ENCODE measurements at places on chromosomes 1 and 21. TPM values are rescaled to one million over a fixed set of nuclear protein-coding genes. Genes with fewer than 3 reads are reported as not detected.
A peak's percentile ranks its signal among the peaks of the same experiment; 100 is the strongest.

DNA sequence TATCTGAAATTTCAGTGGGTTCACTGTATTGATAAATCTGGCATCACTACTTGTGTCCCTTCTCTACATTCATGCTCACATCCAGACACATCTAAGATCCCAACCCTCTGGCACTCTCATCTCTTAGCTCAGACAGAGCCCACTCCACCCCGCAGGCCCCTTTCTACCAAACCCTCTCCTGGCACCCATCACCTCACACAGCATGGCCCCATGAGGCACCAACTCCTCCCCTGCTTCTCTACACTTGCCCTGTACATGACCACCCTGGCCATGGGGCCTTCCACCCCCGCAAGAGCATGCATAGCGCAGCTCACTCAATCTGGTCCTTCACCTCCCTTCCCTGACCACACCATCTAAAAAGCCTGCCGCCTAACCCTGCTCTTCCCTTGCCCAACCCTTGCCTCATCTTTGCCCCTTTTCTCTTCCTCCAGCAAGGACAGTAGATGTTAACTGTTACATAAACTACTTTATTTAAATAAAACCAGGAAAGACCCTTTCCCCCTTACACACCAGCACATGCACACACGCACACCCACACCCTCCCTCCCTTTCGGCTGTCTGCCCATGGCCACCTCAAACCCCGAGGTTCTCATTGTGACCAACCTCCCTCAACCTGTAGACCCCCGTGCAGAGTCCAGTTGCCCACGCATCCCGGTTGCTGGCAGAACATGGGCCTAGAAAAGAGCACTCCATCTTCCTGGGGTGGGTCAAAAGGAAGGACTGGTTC lies 15.6 kb downstream of the SH3BP5L start:
- peaks cover 30% of the 10 kb centered on the region for H3K36me3 ChIP-seq
- no peak overlapping the region for H3K4me3 ChIP-seq
- no peak for DNase-seq
- no peak overlapping the region for H3K27ac ChIP-seq
- H3K27me3 ChIP-seq, result no peaks in the 10 kb centered on the region
- peaks cover 3% of the 10 kb centered on the region for H3K4me1 ChIP-seq

DNA sequence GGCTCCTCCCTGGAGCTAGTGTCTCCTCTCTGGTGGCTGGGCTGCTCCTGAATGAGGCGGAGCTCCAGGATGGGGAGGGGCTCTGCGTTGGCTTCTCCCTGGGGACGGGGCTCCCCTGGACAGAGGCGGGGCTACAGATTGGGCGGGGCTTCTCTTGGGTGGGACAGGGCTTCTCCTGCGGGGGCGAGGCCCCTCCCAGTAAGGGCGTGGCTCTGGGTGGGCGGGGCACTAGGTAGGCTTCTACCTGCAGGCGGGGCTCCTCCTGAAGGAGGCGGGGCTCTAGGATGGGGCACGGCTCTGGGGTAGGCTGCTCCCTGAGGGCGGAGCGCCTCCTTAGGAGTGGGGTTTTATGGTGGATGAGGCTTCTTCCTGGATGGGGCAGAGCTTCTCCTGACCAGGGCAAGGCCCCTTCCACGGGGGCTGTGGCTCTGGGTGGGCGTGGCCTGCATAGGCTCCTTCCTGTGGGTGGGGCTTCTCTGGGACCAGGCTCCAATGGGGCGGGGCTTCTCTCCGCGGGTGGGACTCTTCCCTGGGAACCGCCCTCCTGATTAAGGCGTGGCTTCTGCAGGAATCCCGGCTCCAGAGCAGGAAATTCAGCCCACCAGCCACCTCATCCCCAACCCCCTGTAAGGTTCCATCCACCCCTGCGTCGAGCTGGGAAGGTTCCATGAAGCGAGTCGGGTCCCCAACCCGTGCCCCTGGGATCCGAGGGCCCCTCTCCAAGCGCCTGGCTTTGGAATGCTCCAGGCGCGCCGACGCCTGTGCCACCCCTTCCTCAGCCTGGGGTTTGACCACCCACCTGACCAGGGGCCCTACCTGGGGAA lies 22.7 kb upstream of the ARF1 start:
- H3K27ac ChIP-seq, result no peak overlapping the region
- H3K27me3 ChIP-seq, result peaks cover 38% of the 10 kb centered on the region
- H3K4me1 ChIP-seq, result peaks cover 2% of the 10 kb centered on the region
- DNase-seq, result no peak
- no peak overlapping the region for H3K4me3 ChIP-seq
- no peaks in the 10 kb centered on the region for H3K36me3 ChIP-seq

- DNase-seq, result peak; percentile 59
- H3K4me1 ChIP-seq, result peaks cover 38% of the 10 kb centered on the region
- no peaks in the 10 kb centered on the region for H3K27me3 ChIP-seq
- no peaks in the 10 kb centered on the region for H3K36me3 ChIP-seq
- peak overlapping the region; percentile 44 for H3K27ac ChIP-seq
- H3K4me3 ChIP-seq, result no peak overlapping the region
Observed at GRCh38 chr1:205287767-205288559, 33.6 kb downstream of the NUAK2 start.

DNA sequence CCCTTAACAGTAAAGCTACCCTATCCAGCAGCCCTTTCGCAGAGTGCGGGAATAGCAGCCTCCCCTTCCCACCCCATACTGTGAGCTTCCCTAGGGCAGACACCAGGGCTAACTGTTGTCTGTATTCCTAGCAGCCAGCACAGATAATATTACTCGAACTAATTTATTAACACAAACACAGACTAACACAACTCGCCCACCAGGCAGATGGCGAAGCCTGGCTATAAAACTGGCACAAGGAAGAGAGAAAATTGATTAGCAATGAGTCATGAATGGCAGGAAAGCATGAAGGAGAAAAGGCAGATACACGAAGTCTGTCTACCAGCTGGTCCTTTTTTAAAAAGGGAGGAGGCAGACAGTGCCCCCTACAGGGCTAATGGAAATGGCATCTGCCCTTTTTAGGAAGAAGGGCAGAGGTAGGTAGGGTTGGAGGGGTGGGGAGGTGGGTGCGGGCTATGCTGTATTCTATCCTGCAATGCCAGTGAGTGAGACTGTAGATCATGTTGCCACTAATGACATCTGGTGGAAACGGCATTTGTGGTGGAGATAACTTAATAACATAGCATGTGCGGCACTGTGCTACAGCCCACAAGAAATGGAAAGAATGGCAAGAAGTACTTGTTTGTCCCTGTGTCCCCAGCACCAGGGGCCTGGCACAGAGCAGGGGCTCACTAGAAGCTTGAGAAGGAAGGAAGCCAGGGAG lies 30.6 kb upstream of the CTPS1 start:
- no peaks in the 10 kb centered on the region for H3K36me3 ChIP-seq
- peak overlapping the region; percentile 16 for H3K27ac ChIP-seq
- H3K4me3 ChIP-seq, result no peak overlapping the region
- no peaks in the 10 kb centered on the region for H3K27me3 ChIP-seq
- peaks cover 6% of the 10 kb centered on the region for H3K4me1 ChIP-seq
- DNase-seq, result peak; percentile 73

DNA sequence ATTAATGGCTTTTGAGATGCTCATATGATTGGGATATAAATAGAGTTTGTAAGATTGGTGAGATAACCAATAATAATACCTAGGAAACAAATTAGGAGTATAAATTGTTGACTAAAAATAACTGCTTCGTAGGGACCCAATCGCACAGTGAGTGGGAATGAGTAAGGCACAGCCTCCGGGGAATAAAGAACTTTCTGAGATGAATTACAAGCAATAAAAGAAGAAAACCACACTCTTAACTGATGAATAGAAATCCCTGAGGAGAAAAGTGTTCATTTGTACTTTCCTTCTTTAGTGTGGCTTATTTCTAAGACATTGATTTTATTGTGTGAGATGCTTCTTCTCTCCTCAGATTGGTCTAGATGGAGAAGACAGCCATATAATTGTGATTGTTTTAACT lies 443.4 kb upstream of the PRMT6 start:
- no peaks in the 10 kb centered on the region for H3K36me3 ChIP-seq
- no peaks in the 10 kb centered on the region for H3K4me1 ChIP-seq
- no peak overlapping the region for H3K4me3 ChIP-seq
- H3K27ac ChIP-seq, result no peak overlapping the region
- H3K27me3 ChIP-seq, result no peaks in the 10 kb centered on the region
- DNase-seq, result no peak

- DNase-seq, result no peak
- no peak overlapping the region for H3K27ac ChIP-seq
- no peaks in the 10 kb centered on the region for H3K4me1 ChIP-seq
- no peaks in the 10 kb centered on the region for H3K27me3 ChIP-seq
- H3K36me3 ChIP-seq, result no peaks in the 10 kb centered on the region
- H3K4me3 ChIP-seq, result no peak overlapping the region
Observed at GRCh38 chr1:195097316-195097715, 1510.9 kb downstream of the KCNT2 start.

GRCh38 chr1:24874056-24874455 lies 56.0 kb downstream of the RUNX3 start:
- DNase-seq, result no peak
- no peak overlapping the region for H3K4me3 ChIP-seq
- peaks cover 1% of the 10 kb centered on the region for H3K4me1 ChIP-seq
- H3K36me3 ChIP-seq, result no peaks in the 10 kb centered on the region
- H3K27me3 ChIP-seq, result peaks cover 37% of the 10 kb centered on the region
- H3K27ac ChIP-seq, result no peak overlapping the region

DNA sequence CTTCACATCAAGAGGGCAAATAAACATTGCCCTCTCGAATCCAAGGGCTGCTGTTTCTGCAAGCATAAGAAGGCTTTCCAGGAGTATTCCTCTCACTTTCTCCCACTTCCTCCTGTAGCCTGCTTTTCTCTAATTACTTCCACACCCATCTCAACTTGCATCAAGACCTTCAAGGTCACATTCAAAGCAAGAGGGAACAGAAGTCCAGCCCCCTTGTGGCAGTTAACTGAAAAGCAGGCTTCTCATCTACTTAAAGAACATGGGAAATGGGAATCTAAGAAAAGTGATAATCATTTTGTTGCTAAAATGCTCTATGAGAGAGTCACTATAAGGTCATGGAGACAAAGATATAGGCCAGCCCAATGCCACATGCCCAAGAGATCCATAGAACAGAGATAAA lies 874.4 kb downstream of the KCNT2 start:
- H3K27me3 ChIP-seq, result no peaks in the 10 kb centered on the region
- H3K4me1 ChIP-seq, result no peaks in the 10 kb centered on the region
- no peaks in the 10 kb centered on the region for H3K36me3 ChIP-seq
- no peak for DNase-seq

- no peak overlapping the region for H3K4me3 ChIP-seq
- H3K4me1 ChIP-seq, result no peaks in the 10 kb centered on the region
- H3K36me3 ChIP-seq, result no peaks in the 10 kb centered on the region
- DNase-seq, result no peak
Observed at GRCh38 chr1:206080026-206080820, 27.2 kb downstream of the RHEX start.

DNA sequence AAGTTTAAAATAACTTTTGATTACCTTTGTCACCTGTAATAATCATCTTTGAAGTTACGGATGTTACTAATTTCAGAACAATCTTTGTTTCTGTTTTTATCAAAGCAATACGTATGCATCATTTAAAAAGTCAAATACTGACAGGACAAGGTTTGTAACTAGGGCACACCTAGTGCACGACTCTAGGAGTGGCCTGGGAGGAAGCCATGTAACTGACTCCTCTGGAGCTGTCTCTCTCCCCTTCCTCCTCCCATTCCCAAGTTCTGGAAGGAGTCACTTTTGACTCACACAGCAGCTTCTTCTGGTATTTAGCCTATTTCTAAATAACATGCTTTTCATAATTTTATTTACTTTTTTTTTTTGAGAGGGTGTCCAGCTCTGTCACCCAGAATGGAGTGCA lies 11.8 kb upstream of the RAP1GAP start:
- H3K27me3 ChIP-seq, result no peaks in the 10 kb centered on the region
- DNase-seq, result peak; percentile 69
- peaks cover 15% of the 10 kb centered on the region for H3K36me3 ChIP-seq
- no peaks in the 10 kb centered on the region for H3K4me1 ChIP-seq
- no peak overlapping the region for H3K4me3 ChIP-seq

- no peaks in the 10 kb centered on the region for H3K4me1 ChIP-seq
- no peak overlapping the region for H3K4me3 ChIP-seq
- peaks cover 11% of the 10 kb centered on the region for H3K36me3 ChIP-seq
- no peak overlapping the region for H3K27ac ChIP-seq
- H3K27me3 ChIP-seq, result no peaks in the 10 kb centered on the region
Observed at GRCh38 chr1:186404454-186405051, 28.9 kb downstream of the ODR4 start.

DNA sequence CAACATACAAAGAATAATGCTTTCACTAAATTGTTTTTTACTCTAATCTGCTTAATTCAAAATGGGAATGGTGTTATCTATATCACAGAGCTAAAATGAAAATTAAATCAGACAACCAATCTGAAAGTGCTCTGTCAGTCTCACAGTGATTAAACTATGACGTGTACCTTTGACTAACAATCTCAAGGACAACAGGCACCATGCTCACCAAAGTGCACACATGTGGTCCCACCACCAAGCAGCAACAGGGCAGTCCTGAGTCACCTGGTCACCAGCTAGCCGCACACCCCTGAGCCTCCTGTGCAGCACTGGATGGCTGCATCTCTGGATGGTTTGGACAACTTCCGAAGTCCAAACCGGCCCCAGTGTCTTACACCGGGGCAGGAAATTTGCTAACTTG lies 54.5 kb upstream of the NADK start:
- DNase-seq, result peak; percentile 38
- H3K27me3 ChIP-seq, result no peaks in the 10 kb centered on the region
- no peaks in the 10 kb centered on the region for H3K4me1 ChIP-seq
- no peak overlapping the region for H3K4me3 ChIP-seq
- H3K36me3 ChIP-seq, result peaks cover 39% of the 10 kb centered on the region

DNA sequence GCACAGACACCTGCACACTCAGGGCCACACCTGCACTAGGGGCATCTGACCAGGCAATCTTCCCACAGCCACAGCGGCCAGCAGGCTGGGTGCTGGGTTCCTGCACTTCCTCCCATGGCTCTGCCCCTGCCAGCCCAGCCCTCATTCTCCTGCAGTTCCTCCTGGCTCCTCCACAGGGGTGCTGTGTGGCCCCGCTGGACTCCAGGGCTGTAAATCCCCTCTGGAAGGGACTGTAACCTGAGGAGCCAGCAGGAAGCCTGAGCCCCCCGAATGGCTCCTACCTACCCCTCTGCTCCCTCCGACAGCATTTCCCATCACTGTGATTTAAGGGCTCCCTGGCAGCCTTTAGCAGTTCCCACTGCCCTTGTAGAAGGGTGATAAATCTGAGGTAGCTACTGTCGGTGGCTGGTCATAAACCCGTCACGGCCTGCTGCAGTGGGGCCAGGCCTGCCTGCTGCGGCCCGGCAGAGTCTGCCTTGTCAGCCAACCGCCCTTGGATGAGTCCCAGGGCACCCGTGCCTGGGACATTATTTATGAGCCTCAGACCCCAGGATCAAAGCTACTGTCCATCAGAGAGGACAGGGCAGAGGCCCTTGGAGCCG lies 8.8 kb downstream of the UBL4B start:
- no peak for DNase-seq
- peaks cover 11% of the 10 kb centered on the region for H3K27me3 ChIP-seq
- H3K4me1 ChIP-seq, result no peaks in the 10 kb centered on the region

- no peak overlapping the region for H3K4me3 ChIP-seq
- H3K4me1 ChIP-seq, result peaks cover 2% of the 10 kb centered on the region
- peaks cover 5% of the 10 kb centered on the region for H3K27me3 ChIP-seq
- H3K27ac ChIP-seq, result no peak overlapping the region
Observed at GRCh38 chr1:32903991-32904785, 3.0 kb upstream of the TMEM54 start.

GRCh38 chr1:199688133-199688676 lies 339.3 kb upstream of the NR5A2 start:
- no peaks in the 10 kb centered on the region for H3K36me3 ChIP-seq
- H3K4me3 ChIP-seq, result no peak overlapping the region
- no peaks in the 10 kb centered on the region for H3K27me3 ChIP-seq
- peaks cover 9% of the 10 kb centered on the region for H3K4me1 ChIP-seq
- H3K27ac ChIP-seq, result no peak overlapping the region

ARHGAP30 gene
- not detected for total RNA-seq

SPAG17 gene
- under 0.01 TPM for total RNA-seq

GUCA2A gene
- total RNA-seq, result not detected

RAB25 gene
- total RNA-seq, result not detected

FCRL2 gene
- total RNA-seq, result not detected

DNAJC6 gene
- 0.18 TPM for total RNA-seq

EFCAB14 gene
- total RNA-seq, result 43.0 TPM

TMEM200B gene
- 4.8 TPM for total RNA-seq

Measured in IMR-90 (cell line).